ENCODE measurements at places on chromosomes 3 and 15.

DNA sequence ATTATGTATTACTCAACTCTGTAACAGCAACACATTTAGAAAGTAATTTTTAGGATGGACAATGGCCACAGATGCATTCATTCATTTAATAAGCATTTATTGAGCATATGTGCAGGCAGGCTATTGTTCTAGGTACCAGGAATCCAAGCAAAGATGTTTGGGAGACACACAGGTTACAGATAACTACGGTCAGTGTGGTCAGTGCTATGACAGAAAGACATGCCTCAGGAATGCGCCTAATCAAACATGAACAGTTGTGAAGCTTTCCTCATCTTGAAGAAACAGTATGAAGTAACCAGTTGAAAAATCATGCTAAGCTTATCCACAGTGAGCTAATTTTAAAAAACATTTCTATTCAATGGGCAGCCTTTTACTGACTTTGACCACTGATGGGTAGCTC lies 155.4 kb upstream of the CCDC54 start:
- no peak for DNase-seq

DNA sequence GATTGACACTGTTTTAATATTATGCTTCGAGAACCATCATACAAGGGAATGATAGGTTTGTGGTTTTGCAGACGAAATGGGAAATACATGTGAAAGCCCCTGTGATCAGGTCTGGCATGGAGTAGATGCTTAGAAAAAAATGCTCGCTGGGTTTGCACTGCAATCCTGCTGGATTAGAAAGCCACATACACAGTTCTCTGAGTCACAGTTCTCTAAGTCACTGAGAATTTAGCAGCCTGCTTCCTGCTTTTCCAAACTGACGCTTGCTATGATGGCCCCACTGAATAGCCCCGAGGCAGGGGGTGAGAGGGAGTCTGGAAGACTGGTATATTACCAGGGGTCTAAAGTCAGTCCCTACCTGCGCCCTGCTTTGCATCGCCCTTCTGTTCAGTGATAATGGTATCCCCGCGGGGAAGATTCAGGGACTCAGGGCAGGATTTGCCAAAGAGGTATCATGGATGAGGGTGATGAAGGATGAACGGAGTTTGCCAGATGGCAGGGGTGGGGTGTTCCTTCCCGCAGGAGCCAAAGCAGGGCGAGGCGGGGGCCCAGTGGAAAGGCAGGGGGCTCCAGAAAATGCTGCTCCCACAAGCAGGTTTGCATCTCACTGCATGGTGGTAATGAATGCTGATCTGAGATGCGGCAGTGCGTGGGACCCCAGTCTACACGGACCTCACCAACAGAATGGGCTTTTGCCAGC lies 82.3 kb downstream of the IQSEC1 start:
- peak; percentile 52 for DNase-seq

DNA sequence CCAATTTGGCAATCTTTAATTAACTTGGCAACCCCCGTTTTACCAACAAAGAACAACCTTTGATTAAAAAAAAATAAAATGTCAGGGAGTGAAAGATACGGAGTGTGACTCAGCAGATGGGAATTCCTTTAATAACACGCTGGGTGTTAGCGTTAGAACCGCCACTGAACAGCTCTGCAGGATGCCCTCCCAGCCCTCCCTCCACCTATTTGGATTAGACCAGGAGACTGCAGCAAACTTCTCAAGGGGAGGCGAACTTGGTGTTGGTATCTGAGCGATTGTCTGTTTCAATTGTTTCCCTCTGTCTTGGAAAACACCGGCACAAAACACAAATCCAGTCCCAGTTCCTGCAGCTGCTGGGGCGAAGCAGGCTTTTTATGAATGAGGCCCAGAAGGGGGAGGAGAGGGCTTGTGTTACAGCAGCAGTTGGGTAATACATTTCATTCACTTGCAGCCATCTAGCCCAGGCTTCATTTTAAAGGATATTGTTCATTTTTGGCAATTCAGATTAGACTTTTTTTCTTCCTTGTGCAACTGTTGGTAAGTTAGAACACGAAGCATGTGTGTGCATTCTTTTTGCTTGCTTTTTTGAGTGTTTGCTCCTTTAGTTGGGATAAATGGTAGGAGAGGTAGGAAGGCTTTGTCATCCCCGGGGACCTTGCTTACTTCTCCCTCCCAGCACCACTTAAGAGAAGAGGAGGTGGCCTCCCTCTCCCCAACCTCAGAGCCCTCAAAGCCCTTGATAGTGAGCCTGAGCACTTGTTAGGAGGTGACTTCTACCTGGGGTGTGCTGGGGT lies 152.3 kb downstream of the IGF1R start:
- DNase-seq = no peak

GRCh38 chr15:55546718-55547117 lies 38.7 kb upstream of the DNAAF4 start:
- DNase-seq = no peak

GRCh38 chr3:144643771-144644198 lies 672.2 kb downstream of the DIPK2A start:
- DNase-seq = no peak

GRCh38 chr15:64532521-64533315 lies 72.3 kb downstream of the ZNF609 start:
- DNase-seq = no peak

GRCh38 chr3:53219895-53220483 lies 35.8 kb downstream of the TKT start:
- DNase-seq = peak; percentile 89

DNA sequence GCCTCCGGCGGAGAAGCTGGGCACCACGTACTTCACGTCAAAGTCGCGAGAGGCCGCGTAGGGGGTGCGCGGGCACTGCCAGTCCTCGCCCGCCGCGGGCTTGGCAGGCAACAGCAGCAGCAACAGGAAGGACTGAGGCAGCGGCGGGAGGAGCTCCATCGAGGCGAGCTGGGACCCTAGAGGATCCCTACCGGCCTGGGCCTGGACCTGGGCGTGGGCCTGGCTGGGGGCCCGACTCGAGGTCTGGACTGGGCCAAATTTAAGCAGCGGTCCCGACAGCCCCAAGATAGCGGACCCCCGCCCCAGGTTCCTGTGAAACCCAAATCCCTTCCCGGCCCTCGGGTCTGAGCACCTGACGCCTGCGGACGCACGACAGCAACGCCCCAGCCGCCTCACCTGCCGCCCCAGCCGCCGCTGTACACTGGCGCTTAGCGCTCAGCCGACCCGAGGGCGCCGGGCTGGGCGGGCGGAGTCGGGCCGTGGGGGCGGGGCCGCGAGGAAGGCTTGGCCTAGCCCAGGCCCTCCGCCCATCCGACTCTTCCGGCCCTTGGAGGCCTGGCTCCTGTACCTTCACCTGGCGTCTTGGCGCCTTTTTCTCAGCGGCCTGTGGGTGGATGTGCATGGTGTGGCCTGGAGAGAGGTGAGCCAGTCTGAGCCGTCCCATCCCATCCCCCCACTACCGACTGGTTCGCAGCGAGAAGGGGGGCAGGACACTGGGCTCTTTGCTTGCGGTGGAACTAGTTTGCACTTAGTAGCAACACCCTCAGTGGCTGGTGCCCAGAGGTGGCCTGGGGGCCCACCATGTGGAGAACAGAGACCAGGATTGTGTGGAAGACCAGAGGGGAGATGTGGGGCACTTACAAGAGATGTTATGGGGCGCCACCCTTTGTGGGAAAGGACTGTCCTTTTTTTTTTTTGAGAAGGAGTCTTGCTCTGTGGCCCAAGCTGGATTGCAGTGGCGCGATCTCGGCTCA lies at the start of gene MST1R:
MST1R (minus strand) TSS at position 423 of the 974 bp plus-strand sequence; CDS start at position 159, 264 bp downstream.
- peak; percentile 11 for DNase-seq

- no peak for DNase-seq
Observed at GRCh38 chr15:63090887-63091286, 30.8 kb upstream of the LACTB start.

GRCh38 chr3:55241098-55241497 lies 246.0 kb downstream of the WNT5A start:
- DNase-seq = no peak

- DNase-seq = no peak
Observed at GRCh38 chr3:143163562-143164100, 44.1 kb downstream of the CHST2 start.

- no peak for DNase-seq
Observed at GRCh38 chr3:12288182-12289129, at the start of gene PPARG. Gene PPARG, plus strand, starts transcription at chr3:12289070. Its CDS starts 90,642 bp downstream, at chr3:12379712.

- DNase-seq = no peak
Observed at GRCh38 chr15:62165104-62165792, at the start of gene C2CD4B. Gene C2CD4B, minus strand, starts transcription at chr15:62165285. Its CDS starts 301 bp downstream, at chr15:62164984.

All from D721Med (cell line).